Caco-2 (cell line): ENCODE measurements at places on chromosomes 3 and 15.

DNA sequence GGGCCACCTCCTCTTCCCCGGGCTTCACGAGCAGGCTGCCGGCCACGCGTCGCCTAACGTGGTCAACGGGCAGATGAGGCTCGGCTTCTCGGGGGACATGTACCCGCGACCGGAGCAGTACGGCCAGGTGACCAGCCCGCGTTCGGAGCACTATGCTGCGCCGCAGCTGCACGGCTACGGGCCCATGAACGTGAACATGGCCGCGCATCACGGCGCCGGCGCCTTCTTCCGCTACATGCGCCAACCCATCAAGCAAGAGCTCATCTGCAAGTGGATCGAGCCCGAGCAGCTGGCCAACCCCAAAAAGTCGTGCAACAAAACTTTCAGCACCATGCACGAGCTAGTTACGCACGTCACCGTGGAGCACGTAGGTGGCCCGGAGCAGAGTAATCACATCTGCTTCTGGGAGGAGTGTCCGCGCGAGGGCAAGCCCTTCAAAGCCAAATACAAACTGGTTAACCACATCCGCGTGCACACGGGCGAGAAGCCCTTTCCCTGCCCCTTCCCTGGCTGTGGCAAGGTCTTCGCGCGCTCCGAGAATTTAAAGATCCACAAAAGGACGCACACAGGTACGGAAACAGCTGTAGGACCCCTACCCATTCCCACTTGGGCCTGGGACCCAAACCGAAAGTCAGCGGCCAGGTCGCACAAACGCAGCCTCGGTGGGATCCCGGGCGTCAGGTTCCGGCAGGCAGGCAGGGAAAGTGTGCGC lies 1.5 kb downstream of the ZIC1 start:
- DNase-seq = no peak

GRCh38 chr3:14410106-14410502 lies 7.7 kb downstream of the SLC6A6 start:
- DNase-seq = no peak

GRCh38 chr3:43014241-43014640 lies 35.1 kb downstream of the GASK1A start:
- DNase-seq = no peak

- DNase-seq = no peak
Observed at GRCh38 chr3:12042638-12043037, 38.5 kb downstream of the SYN2 start.

GRCh38 chr3:60798456-60798855 lies 452.8 kb downstream of the FHIT start:
- DNase-seq = no peak

GRCh38 chr3:98039322-98040024 lies 4.4 kb upstream of the GABRR3 start:
- DNase-seq = peak; percentile 70

DNA sequence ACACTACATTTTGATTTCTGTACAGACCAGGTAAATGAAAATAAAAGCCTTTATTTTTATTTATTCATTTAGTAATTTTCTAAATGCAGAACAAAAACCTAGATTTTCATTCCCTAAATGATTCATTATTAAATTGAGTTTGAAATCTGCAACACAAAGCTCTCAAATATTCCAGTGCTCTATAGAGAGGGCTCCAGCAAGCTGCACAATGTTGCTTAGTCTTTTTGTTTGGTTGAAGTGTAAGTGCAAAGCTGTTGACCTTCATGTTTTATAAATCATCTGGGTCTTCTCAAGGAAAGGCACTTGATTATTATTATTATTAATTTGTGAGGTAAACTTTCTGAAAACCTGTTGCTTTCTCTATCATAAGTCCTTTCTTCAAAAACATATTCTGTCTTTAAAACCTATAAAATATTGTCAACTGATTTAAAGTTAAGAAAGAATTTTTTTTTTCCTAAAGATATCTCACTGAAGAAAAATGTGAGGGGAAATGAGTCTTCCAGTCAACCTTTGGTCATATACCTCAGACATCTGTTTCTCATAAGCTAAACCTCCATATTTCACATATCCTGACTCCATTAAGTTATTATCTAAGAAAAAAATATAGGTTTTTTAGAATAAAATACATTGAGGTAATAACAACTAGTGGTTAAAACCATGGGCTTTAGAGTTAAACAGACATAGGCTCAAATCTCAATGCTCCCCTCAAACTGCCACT lies 100.7 kb downstream of the ZIC4 start:
- DNase-seq = no peak

- no peak for DNase-seq
Observed at GRCh38 chr15:39918688-39919385, 1.2 kb downstream of the GPR176 start.

DNA sequence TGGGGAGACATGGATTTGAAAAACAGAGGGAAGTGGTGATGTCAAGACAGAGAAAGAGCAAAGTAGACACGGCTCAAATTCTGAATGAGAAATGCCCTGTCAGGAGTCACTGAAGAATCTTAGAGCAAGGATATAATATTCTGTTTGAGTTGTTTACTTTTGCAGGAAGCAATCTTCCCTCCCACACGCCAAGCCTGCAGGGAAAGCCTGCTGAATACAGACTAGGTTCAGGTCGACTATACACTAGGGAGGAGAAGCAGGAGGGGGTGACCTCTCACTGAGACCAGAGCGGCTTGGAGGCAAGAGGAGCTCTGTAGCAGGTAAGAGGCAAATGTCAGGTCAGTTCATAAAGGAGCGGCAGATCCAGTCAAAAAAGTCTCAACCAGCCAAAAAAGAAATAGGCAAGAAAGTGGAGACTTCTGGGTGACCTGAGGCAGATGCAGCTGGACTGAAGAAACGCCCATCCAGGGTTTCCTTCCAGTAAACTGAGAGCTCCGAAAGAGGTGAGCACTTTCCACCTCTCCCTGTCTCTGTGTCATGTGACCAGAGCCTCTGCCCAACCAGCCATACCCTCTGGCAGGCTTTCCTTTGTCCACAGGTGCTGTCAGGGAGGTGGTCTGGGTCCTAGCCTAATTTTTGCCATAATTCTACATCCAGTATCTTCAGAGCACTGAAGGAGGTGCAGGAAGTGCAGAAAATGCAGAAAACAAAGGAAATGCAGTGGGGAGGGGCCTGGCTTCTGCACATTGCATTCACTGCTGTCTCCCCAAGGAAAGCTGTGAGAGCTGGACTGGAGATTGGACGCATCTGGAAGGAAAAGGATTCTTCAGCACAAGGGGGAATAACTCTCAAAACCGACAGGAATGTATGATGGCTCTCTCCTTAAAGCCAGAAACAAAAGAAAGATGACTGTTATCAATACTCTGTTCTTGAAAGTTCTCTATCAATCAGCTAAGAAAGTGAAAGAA lies 37.8 kb upstream of the CTXND1 start:
- no peak for DNase-seq

- DNase-seq = peak; percentile 42
Observed at GRCh38 chr3:152595975-152596821, 238.7 kb upstream of the P2RY1 start.

- DNase-seq = no peak
Observed at GRCh38 chr3:36709826-36710365, 54.5 kb downstream of the DCLK3 start.

- no peak for DNase-seq
Observed at GRCh38 chr15:38195191-38195901, 57.3 kb upstream of the SPRED1 start.

DNA sequence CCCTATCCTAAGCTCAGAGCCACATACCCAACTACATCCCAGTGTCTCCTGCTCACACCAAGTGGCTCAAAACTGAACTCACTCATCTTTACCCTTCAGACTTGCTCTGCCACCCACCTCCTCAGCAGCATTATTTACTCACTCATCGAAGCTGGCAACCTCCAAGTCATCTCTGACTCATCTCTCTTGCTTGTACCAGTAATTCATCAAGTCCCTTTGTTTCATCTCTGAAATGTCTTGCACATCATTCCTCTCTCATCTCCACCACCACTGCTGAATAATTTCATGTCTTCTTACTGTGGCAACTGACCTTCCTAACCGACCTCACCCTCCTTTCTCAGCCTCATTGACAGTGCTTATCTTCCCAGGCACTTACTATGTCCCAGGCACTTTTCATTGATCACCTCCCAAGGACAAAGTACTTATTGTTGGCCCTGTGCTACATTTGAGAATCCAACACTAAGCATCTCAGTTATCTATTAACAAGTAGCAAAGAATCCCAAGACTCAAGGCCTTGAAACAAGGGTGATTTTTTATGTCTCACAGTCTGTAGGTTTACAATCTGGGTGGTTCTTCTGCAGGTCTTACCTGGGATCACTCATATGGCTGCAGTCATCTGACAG lies 82.0 kb downstream of the MRPL46 start:
- DNase-seq = no peak

DNA sequence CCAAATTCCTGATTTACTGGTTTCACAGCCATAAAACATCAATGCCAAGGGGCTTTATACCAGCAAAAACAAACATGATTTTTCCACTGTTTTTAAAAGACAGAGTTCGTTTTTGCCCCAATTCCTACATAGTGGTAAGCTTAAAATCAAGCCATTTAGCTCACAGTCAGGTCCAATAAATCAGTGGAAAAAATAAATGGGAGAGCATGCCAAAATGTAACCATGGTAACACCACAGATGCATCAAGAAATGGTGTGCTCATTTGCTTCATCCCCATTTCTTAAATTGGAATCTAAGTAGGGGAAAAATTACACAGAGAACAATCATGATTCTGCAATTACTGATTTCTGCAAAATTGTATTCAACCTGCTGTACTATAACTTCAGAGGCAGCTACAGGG lies 418.8 kb downstream of the MAGI1 start:
- no peak for DNase-seq

- no peak for DNase-seq
Observed at GRCh38 chr3:157103860-157104259, 56.1 kb downstream of the CCNL1 start.

GRCh38 chr15:49706805-49707204 lies 86.0 kb downstream of the DTWD1 start:
- DNase-seq = no peak

DNA sequence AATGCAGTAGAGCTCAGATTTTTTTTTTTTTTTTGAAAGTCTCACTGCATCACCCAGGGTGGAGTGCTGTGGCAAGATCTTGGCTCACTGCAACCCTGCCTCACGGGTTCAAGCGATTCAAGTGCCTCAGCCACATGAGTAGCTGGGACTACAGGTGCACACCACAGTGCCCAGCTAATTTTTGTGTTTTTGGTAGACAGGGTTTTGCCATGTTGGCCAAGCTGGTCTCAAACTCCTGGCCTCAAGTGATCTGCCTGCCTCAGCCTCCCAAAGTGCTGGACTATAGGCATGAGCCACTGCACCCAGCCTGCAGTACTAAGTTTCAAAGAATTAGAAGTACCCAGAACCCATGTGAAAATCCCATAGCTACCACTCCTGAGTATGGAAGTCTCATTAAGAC lies 14.5 kb downstream of the TRIM59 start:
- no peak for DNase-seq

DNA sequence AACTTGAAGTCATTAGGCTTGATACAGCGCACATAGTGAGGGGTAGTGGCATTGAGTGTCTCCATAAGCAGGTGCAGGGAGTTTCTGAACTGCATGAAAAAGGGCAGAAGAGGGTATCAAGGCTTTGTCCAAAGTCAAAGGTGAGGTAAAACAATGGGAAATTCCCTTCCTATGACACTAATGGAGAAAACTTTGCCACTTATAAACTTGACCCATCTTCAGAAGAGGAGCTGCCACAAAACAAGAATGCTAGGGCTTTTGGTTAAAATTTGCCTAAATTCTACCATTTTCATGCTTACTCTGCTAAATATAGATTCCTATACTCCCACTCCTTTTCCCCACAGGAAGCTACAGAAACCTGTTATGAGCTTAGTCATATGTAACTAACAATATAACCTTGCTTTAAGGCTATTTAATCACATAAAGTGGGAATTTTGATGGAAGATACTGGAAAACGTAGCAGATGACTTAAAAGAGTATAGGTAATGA lies 87.5 kb upstream of the MYO5C start:
- DNase-seq = no peak

GRCh38 chr3:127090218-127091160 lies 102.4 kb upstream of the PRR23E start:
- no peak for DNase-seq

GRCh38 chr3:161349529-161350312 lies 21.6 kb downstream of the SPTSSB start:
- DNase-seq = no peak

GRCh38 chr15:49255966-49256759 lies 86.1 kb downstream of the GALK2 start:
- DNase-seq = no peak

- no peak for DNase-seq
Observed at GRCh38 chr3:156463123-156463522, 91.8 kb downstream of the SSR3 start.

DNA sequence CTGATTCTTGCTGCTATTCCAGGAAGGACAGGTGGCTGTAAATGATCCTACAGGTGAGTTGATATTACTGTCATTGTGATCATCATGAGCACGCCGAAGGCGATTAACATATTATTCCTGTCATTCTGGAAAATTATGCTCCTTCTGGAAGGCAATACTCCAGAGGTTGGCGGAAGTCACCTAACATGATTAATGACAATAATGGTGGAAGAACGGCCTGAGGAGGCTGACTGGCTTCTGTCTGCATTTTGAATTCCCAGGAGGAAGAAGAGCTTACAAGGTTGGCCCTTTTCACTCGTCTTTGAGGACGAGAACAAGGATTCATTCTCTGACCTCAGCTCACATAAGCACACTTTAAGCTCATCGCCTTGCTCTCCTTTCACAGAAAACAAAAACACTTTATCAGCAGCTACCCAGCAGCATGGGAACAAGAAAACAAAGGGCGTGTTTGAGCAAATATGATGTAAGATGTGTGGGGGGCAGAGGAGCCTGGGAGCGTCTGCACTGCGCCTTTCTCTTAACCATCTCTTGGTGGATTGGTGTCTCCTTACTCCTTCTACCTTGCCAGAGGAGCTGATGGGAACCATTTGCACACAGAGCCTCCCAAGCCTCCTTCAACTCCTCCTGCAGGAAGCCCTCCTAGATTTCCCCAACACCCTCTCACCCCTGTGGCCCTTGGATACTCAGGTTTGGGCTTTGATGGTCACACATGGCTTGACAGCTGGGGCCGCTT lies 23.0 kb downstream of the ACSBG1 start:
- DNase-seq = no peak

DNA sequence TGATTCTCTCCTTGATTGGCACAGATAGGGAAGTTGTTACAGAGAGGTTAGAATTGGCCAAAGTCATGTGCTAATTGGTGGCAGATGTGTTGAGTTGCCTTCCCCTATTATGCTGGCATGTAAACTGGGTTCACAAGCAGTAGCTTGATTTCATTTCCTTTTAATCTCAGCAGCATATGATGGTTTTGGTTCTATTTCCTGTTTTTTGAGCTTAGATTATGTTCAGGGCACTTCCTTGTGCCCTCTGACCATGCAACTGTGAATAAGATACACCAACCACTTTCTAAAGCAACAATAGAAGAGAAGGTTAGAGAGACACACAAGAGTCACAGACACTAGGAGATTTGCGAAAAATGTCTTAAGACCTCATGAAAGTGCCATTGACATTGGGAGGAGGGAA lies 16.5 kb downstream of the HPS3 start:
- DNase-seq = no peak
